ENCODE measurements at places on chromosomes 3 and 15.

GRCh38 chr3:126087552-126088175 lies 3.7 kb upstream of the SLC41A3 start:
- DNase-seq, result no peak

- no peak for DNase-seq
These were observed 15.3 kb downstream of the ERC2 start for GRCh38 chr3:56453011-56453410.

GRCh38 chr15:74428442-74428787 lies 5.3 kb downstream of the SEMA7A start:
- DNase-seq, result no peak

DNA sequence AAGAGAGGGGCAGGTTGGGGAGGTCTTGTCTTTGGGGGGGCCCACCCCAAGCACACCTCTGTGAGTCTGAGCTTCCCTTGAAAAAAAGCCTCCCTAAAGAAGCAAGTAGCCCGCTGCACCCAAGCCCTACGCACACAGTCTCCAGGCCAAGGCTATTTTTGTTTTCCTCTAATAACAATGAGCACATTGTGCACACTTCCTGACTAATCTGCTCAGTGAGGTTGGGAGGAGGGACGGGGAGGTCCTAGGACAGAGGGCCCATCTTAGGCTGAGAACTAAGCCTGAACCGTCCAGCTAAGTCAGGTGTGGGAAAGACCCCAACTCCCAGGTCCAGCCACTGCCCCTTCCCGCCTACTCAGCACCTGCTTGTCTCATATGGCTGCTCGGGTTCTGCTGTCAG lies 87.2 kb downstream of the HMG20A start:
- DNase-seq, result no peak

DNA sequence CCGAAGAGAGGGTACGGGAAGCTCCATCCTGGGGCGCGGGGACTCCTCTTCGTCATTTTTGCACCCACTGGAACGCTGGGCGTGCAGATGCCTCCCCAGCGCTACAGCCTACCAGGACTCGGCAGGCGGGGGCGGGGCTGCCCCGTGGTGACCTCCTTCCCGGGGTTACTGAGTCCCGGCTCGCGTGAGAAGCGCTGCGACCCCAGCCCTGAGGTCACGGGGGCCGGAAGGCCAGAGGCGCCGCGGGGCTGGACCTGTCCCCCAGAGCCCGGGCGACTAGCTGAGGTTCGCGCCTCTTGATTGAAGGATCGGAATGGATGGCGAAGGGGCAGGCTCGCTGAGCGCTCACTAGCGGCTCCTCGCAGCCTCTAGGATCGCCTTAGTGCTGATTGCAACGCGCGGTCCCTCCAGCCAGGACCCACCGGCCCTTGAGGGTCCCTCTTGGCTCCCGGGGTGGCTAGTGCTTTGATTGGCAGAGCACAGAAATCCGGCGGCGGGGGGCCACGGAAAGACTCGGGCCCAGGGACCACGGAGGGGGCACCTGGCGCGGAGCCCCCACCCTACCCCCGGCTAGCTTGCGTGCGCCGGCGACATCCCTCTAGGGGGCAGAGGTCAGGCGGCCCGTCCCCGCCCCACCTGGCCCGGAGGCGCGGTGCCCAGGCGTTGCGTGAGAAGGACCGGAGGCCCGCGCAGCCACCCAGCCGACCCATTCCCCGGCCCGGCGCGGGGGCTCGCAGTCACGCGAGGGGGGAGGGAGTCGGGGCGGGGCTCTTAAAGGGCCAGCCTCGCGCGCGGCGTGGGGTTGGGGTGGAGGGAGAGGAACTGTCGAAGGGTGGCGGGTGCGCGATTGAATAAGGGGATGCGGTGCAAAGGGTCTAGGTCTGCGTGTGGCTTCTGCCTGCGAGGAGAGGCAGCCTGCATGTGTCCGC lies 781 bp upstream of the CYP1A1 start:
- DNase-seq, result peak; percentile 68

Data from activated effector memory CD4-positive, alpha-beta T cell treated with Interleukin-2 at 50 U/mL for 16 hours (primary cell).